Stimulated activated CD4-positive, alpha-beta T cell treated with anti-CD3 and anti-CD28 coated beads, Interleukin-1b, Interleukin-23, amount 100 ng/mL, for 1 hour (primary cell): ENCODE measurements at places on chromosomes 2 and 18.

GRCh38 chr2:121565389-121566250, 34.9 kb downstream of the RNU4ATAC start:
- no peak for DNase-seq

- DNase-seq = no peak
Measured at GRCh38 chr18:13232086-13232917, 13.7 kb downstream of the LDLRAD4 start.

- DNase-seq = no peak
Measured at GRCh38 chr2:69170661-69171060, 157.7 kb downstream of the ANTXR1 start.

DNA sequence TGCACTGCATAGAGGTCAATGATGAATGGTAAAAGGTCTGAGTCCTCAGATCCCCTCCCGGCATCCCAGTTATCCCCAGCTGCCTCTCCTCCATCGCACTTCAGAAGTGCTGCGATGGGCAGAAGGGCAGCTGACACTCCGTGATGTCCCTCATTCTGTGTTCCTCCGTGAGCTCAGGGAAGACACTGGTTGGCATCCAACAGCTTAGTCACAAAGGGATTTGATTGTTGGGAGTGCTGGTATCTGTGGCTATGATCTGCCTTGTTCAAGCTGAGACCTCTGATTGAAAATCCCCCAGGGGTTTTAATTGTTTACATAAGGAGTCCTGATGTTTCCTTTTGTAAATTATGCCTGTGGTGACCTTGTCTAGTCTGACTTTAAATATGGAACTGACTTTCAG, 19.0 kb upstream of the SAG start:
- no peak for DNase-seq

DNA sequence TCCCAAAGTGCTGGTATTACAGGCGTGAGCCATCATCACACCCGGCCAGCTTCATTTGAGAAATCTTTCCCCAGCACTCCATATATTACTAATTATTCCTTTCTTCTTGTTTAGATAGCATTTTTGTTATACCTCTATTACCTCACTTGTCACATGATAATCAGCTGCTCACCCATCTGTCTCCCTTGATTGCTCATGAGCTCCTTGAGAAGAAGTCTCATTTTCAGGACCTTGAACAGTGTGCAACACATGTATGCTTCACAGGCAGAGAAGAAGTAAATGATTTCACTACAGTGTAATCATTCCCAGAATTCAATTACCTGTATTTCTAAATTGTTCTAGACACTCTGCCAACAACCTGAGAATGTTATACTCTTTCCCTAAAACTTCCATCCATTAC, 6.2 kb downstream of the PAIP2B start:
- DNase-seq = no peak

DNA sequence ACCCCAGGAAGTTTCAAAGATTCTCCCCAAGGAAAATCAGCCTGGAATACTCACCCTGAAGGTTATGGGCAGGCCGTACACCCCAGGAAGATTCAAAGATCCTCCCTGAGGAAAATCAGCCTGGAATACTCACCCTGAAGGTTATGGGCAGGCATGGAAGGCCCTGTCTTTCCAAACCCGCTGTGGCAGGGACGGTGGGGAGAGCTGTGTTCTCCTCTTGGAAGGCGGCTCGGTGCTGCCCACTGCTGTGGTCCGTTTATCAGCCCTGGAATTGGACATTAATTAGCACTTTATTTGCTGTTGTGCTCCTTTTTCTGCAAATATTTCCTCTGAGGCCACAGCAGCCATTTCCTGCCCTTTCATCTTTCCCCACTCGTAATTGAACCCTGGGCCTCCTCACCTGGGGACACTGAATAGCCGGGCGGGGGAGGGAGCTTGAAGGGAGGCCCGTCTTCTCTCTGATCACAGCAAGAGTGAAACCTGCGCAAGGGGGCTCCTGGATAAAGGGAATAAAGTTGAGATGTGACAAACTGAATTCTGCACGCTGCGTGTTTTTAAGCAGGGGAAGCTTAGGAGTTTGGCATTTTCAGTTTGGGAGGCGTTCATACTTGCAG, 308.7 kb upstream of the SALL3 start:
- DNase-seq = no peak
